ENCODE measurements at places on chromosomes 3 and 15.

- no peak for DNase-seq
Observed at GRCh38 chr3:156978481-156978961, 152.4 kb downstream of the LEKR1 start.

DNA sequence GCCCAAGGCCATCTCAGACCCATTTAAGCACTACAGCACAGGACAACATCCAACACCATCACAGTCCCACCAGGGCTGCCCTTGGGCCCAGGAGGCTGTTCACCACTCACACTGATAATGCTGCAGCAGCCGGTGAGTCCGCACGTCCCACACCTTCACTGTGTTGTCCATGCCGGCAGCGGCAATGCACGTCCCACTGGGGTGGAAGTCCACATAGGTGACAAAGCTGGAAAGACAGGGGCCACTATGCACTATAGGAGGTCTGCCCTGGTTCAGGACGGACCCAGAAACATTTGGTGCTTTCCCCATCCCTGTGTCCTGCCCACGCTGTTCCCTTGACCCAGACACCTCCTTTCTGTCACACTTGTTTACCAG lies 8.5 kb downstream of the POC1A start:
- no peak for DNase-seq

- no peak for DNase-seq
Observed at GRCh38 chr3:55488398-55489055, 1.4 kb upstream of the WNT5A start.

- no peak for DNase-seq
Observed at GRCh38 chr3:109325109-109325508, 8.8 kb upstream of the DPPA2 start.

GRCh38 chr3:39101022-39101689 lies 6.3 kb downstream of the GORASP1 start:
- DNase-seq = no peak

GRCh38 chr15:38401106-38401505 lies 52.8 kb upstream of the FAM98B start:
- DNase-seq = no peak

DNA sequence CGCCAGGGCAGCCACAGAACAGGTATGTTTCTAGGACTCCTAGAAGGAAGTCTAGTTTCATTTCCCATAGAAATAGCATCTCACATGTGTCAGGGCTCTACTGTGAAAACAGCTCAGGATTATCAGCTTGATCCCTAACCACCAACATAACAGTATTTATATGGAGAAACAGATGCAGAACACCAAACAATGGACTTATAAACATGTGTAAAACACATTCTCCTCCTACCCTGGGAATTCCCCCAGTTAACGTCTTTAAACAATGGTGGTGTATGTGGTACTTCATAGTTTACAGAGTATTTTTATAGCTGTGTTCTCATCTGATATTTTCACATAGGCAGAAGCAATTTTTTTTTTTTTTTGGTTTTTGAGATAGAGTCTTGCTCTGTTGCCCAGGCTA lies 9.7 kb downstream of the TNFSF10 start:
- DNase-seq = no peak

- DNase-seq = no peak
Observed at GRCh38 chr15:66698318-66698961, 3.6 kb upstream of the SMAD6 start.

DNA sequence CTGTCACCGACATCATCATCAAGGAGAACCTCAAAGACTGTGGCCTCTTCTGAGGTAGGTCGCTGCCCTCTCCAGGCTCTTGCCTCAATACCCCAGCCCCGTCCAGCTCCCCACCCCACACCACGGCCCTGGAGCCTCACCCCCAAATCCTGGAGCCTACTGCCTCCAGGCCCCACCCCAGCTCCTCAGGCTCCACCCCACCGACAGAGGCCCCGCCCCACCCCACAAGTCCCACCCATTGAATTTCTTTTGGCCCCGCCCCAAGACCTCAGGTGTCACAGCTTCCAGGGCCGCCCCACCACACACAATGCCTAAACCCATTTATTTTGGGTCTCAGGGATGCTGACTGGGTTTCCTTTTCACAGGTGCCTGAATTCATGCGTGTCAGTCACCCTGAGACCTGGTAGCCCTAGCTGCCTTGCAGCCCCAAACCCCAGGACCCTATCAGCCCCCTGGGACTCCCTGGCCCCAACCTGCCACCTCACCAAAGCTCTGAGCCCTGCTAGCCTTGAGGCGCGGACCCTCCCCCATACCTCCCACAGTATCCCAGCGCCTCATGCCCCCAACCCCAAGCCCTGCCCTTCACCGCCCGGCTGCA lies 3.6 kb downstream of the GNAT1 start:
- DNase-seq = peak; percentile 6

DNA sequence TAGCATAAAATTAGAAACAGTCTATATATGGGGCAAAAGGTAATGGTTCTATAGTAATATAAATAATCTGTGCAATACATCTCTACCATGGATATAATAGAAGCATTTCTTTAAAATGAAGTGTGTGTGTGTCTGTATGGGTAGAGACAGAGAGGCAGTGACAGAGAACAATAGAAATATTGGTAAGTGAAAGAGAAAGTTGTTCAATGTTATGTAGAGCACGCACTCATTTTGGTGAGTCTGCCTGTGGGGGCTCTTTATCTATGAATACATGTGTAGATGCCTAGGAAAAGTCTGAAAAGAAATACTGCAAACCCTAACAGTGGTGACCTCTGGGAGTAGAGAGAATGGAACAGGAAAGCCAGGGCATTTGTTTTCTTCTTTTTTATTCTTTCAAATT lies 182.6 kb downstream of the STAC start:
- DNase-seq = no peak

- no peak for DNase-seq
Observed at GRCh38 chr3:16140116-16140893, 34.2 kb upstream of the GALNT15 start.

DNA sequence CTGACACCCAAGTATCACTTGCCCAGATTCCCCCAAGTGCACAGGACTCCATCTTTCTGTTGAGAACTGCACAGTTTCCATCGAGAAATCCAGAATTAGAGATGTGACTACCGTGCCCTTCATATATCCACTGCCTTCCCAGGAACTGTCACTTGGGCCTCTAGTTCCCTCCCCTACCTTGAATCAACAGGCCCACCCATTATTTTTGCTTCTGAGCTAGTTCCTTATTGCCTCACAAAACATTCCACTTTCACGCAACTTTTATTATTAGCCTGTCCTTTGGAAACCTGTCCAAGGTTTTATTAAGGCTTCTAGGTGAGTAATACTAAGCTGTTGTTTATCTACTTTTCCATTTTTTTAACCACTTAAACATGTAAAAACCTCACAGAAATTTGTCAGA lies 17.1 kb upstream of the SLC30A4 start:
- DNase-seq = no peak

DNA sequence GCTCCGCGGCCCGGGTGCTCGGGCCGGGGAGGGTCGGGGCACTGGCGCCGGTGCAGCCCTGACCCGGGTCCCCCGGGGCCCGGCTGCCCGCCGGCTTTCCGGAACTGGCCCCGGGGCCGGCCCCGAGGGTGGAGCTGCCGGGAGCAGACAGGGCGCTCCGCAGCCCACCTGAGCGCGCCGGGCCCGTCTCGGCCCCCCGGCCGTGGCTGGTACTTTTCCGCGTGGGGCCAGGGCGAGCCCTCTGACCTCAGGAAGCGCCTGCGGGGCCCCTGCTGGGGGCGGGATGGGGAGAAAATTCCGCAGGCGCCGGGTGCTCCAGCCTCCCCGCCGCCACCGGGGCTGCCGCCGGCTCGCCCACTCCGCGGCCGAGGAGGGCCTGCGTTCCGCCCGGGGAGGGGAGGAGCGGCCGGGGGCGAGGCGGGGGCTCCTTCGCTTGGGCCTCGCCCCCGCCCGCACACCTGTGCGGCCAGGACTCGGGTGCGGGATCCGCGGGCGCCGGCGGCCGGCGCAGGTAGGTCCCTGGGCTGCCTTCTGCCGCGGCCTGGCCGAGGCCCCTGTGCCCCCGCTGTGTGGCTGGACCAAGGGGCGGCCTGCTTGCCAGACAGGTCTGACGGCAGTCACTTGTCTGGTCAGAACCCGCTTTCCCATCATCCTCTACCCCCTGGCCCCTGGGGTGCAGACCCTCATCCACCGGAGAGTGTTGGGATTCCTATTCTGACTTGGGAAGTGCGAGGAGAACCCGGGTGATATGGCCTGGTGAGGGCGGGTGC lies 3.5 kb downstream of the FURIN start:
- no peak for DNase-seq

GRCh38 chr3:122961146-122961545 lies 66.4 kb downstream of the SEMA5B start:
- DNase-seq = no peak

GRCh38 chr3:89699771-89700170 lies 592.4 kb downstream of the EPHA3 start:
- DNase-seq = no peak

DNA sequence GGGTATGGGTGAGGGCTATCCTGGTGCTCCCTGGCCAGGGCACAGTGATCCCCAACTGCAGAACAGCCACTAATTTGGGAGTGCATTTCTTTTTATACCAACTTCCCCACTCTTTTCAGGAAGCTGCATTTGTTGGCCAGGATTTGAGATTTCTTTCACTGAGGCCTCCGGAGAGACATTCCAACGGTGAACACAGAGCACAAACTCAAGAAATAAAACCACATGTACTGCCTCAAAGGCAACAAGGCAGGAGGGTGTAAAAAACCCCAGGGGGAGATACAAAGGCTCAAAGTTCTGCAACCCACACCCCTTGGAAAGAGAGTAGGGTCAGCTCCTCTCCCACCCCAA lies 65.3 kb downstream of the CPN2 start:
- no peak for DNase-seq

GRCh38 chr3:68402235-68402918 lies 530.0 kb downstream of the TAFA4 start:
- no peak for DNase-seq

DNA sequence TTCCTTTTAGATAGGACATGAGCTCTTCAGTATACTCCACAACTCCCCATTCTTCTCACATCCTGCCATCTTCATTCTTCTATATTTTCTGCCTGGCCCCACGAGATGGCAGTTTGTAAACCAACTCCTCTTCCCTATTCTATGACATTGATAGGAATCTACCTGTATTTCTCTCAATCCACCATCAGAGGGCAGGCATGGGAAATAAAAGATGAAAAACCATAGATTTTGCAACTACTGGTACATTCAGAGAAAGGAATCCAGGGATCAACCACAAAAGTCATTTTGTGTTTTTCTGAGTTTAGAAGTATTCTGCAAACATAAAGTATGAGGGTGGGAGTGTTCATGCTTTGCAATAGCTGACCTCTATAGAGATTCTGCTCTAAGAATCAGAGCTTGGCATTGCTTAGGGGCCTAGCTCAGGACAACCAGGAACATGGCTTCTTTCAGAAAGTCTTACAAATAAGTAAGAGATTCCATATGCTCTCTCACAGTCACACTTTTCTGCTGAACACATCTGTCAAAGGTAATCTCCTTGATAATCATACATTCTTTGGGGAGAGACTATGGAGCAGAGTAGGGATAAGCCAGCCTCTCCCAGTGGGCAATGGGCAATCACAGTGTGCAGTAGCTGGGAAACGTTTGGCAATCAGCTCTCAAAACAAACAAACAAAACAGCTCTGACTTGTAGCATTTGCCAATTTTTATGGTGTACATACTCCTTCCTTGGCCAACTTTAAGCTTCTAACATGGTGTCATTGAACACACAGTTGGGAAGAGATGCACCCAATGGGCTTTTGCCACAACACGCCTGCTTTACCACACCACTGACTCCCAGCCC lies 43.1 kb upstream of the SLC25A36 start:
- no peak for DNase-seq

DNA sequence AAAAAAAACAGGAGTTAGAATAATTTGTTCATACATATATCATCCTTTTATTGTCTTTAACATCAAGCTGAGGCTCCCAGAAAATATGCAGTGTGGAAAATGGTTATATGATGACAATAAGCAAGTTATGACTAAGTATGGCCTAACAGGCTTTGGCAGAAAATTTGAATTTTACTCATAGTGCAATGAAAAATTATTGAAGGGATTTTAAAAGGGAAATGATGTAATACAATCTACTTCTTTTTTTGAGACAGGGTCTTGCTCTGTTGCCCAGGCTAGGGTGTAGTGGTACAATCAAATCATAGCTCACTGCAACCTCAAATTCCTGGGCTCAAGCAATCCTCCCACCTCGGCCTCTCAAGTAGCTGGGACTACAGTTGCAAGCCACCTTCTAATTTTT lies 78.7 kb downstream of the FAIM start:
- no peak for DNase-seq

DNA sequence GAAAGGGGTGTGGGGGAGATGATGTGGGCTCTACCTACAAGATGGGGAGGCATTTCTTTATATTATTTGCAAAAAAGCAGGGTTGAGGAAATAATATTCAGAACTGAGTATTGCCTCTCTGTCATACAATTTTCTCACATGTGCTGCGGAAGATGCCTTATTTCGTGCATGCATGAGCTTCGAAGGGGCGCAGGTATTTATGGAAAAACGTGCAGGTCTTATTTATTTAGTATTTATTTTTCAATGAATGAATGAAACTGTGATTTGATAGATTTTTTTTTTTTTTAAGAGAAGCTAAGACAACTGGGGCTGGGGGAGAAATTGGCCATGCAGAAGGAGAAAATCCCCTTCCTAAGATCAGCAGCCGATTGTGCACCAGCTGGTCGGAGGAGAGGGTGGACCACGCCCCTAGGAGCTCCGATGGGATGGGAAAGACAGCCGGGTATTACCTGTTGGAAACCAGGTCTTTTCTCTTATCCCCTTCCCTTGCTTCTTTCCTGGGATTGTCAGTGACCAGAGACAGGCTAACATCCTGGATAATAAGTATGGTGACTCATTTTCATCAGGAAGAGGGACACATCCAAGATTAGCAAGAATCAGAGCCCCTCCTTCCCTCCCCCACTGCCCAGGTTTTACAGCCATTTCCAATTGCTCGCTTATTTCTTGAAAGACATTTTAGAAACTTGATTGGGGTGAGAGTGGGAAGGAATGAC lies 875 bp downstream of the GAP43 start:
- no peak for DNase-seq

DNA sequence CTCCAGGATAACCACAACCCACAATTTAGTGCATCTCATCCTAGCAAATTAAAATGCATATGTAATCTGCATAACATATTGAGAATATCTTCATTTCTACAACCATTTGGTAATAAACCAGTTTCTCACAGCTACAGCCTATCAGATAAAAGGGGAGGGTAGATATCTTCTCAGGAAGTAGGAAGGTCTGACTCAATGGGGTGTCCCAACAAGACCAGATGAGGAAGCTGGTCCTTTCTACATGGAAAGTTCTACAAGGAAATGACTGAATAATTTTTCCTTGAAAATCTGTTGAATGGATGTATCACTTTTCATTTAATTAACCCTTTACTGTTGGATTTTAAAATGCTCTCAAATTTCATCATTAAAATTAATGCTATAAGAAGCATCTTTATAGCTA lies 17.4 kb upstream of the TMPRSS7 start:
- DNase-seq = no peak

- DNase-seq = no peak
Observed at GRCh38 chr15:77342807-77343206, 77.1 kb downstream of the PEAK1 start.
